ENCODE measurements at places on chromosomes 4 and X. TPM values are rescaled to one million over a fixed set of nuclear protein-coding genes. Genes with fewer than 3 reads are reported as not detected.

Gene NXT2
- polyA plus RNA-seq = 3.5 TPM

Gene MAD2L1
- polyA plus RNA-seq = 27.0 TPM

Gene CT45A3
- not detected for polyA plus RNA-seq

Gene CTSO
- 14.1 TPM for polyA plus RNA-seq

Gene MAGEC2
- polyA plus RNA-seq = not detected

Gene PNCK
- polyA plus RNA-seq = 0.28 TPM

- DNase-seq = no peak
Observed at GRCh38 chrX:82721891-82722290, 786.2 kb upstream of the POU3F4 start.

DNA sequence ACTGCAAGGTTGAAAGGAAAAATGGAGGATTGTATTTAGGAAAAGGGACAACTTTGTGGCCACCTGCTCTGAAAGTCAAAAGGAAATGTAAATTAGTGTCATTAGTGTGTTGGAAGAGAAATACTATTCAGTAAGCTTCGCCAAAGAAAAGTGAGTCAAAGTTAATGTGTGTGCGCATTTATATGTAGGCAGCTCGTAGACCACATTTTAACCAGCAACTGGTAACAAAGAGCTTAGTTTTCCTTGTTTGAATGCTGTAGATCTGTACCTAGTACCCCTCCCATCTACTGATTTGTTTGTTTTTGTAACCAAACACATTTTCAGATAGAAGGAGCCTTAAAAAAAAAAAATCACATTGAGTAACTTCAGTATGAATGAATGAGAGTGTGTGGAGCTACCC, 69.3 kb downstream of the GPAT3 start:
- no peak for DNase-seq

DNA sequence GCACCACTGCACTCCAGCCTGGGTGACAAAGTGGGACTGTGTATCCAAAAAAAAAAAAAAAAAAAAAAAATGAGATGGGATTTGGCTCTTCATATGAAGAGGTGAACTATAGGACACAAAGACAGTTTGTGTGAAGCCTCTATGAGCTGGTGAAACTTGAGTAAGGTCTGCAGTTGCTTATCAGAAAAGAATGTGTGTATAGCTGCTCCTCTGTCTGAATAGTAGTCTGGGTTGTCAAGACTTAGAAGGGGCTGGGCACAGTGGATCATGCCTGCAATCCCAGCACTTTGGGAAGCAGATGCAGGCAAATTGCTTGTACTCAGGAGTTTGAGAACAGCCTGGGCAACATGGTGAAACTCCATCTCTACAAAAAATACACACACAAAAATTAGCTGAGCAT, 82.8 kb downstream of the ARSF start:
- DNase-seq = no peak

DNA sequence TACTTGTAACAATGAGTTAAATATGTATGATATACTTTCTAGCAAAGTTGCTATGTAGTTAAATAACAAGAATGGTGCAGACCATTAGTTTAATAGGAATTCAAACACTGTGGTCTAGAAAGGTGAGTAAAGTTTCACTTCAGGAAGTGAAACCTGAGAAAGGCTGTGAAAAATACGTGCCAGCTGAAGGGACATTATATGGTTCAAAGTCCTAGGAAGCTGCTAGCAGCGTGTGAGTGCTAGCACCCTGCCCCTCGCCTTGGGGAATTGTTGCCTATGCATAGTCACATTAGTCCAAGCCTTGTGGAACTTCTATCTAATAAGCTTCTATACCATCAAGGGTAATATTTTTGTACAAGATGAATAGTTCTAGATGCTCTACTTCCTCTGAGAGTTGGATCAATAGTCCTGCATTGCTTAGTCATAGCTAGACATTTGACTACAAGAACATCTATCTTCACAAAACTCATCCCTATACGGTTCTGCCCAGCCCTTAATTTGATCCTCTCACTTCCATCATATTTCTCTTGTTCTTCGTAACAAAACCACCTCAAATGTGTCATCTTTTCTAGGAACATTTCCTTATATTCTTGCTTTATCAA, 45.8 kb upstream of the ARSJ start:
- no peak for DNase-seq

DNA sequence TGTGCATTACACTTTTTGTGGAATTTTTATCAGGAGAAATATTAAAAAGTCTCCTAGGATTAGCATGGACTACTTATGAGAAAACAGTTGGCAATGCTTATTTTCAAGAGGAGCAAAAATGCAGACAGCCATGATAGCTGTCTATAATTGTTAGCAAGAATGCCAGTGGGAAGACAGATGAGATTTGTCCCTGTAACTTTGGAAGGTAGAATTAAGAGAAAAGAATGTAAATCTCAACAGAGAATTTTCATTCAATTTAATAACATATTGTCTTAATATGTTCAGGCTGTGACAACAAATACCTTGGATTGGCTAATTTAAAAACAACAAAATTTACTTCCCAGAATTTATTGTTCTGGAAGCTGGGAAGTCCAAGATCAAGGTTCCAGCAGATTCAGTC, 349.2 kb downstream of the IQCM start:
- no peak for DNase-seq

DNA sequence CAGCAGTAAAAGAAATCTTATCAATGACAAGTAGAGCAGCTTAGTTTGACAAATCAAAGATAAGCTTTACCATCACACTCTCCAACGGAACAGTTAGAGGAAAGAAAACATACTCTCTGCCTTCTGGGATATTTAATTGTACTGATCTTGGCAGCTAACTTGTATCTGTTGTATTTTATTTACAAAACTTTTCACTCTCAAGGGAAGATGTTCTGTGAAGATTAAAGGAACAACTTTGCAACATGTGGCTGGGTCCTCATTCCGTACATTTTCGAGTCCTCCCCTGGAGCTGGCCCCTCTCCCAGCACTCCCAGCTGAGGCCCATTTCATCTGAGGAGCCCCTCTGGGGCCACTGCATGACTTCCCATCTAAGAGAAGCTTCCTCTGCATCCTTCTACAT, 74.4 kb downstream of the RPS3A start:
- no peak for DNase-seq

DNA sequence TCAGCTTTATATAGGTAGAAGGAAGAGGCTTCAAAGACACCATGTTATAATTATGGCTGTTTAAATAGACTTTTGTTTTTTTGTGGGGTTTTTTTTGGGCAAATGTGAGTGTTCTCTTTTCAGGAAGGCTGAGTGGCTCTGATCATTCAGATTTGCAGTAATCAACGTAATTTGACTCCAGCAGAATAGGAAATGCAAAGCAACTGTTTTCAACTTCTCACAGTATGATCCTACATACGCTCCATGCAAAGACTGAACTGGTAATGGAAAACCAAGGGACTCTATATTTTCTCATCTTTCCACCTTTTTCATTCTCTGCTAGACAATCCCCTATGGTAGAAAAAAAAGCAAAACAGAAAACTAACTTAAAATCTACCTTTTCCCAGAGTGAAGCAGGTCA, 10.8 kb downstream of the ADH1B start:
- DNase-seq = no peak

- DNase-seq = no peak
Observed at GRCh38 chrX:136752346-136752745, 28.4 kb downstream of the ARHGEF6 start.

GRCh38 chr4:99826016-99826415, 9.4 kb downstream of the DAPP1 start:
- DNase-seq = no peak

All from BJ (cell line).